ENCODE measurements at places on chromosomes 5 and 9.

GRCh38 chr5:180596668-180597231 is 5.5 kb upstream of the SCGB3A1 start:
- no peak for DNase-seq

GRCh38 chr9:90999425-91000397 is 198.1 kb downstream of the SYK start:
- no peak for DNase-seq

DNA sequence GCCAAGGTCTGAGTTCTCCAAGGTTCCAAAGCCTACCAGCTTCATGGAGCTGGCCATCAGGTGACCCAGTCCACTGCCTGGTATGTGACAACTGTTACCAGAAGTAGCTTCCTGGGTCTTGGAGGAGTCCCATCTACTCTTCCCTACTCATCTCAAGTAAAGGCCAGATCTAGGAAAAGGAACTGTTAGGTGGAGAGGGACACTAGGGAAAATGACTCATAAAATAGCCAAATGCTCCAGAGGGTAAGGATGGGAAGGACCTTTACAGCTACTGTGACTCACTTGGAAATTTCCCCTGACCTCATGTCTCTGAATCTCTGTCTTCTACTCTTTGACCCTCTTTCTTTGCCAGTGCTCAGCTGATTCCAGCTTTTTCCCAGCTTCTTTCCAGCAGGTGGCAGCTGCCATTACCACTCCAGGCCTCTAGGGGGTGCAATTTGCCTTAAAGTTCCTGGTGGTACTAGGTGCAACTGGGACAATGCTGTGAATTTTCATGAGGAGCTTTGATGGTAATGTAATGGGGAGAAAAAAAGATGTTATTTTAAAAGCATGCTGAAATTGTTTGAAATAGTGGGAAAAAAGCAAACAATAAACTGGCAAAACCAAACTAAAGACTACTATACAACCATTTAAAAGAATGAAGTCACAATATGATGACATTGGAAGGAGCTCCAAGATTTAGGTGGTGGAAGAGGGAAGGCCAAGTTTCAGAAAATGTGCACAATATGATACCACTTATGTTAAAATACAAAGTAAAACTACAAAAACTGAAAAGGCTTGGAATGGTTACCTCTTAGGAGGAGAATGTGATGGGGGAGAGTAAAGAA is 27.1 kb upstream of the MYORG start:
- DNase-seq, result peak; percentile 22

- DNase-seq, result no peak
Observed at GRCh38 chr5:143879646-143880045, 67.7 kb downstream of the HMHB1 start.

GRCh38 chr5:58450018-58450417 is 9.9 kb downstream of the PLK2 start:
- DNase-seq, result no peak

Data from stimulated activated CD4-positive, alpha-beta T cell treated with anti-CD3 and anti-CD28 coated beads, TNF-alpha, amount 100 ng/mL, for 24 hours (primary cell).